ENCODE measurements at places on chromosomes 1 and 21. TPM values are rescaled to one million over a fixed set of nuclear protein-coding genes. Genes with fewer than 3 reads are reported as not detected.

The MCOLN2 gene
- total RNA-seq: 1.8 TPM

The HSPB7 gene
- total RNA-seq: 430 TPM

The GLIS1 gene
- not detected for total RNA-seq

GRCh38 chr1:152904688-152905440 is 3.5 kb upstream of the IVL start:
- DNase-seq: no peak

- no peak for DNase-seq
Measured at GRCh38 chr1:243946946-243947345, 96.9 kb upstream of the AKT3 start.

DNA sequence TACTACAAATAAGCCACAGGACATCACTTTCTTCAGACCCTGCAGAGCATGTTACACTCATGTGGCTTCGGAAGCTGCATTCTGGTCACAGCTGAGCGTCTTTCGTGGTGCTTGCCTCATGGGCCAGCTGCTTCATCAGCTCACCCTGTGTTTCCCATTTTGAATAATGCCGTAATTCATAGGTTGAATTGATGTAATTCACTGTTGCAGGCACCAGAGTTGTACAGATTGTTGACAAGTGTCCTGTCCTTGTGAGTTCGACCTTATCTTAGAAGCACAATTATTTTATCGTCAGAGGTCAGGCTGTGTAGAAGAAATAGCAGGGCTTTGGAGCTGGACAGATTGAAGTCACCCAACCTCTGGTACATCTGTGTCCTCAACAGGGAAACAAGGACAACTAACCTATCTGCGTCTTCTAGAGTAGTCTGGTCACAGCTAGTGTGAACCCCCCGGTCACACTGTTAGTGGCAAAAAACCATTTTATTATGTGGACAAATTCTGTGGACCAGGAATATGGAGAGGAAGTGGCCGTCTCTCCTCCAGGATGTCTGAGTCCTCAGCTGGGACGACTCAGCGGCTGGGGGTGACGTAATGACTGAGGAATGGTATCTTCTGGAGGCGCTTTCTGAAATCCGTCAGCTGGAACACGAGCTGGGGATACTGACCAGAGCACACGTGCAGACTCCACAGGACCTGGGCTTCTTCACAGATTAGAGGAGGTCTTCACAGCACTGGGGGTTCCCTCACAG is 17.8 kb downstream of the PKNOX1 start:
- no peak for DNase-seq

- no peak for DNase-seq
Measured at GRCh38 chr1:30571380-30571779, 152.0 kb downstream of the MATN1 start.

DNA sequence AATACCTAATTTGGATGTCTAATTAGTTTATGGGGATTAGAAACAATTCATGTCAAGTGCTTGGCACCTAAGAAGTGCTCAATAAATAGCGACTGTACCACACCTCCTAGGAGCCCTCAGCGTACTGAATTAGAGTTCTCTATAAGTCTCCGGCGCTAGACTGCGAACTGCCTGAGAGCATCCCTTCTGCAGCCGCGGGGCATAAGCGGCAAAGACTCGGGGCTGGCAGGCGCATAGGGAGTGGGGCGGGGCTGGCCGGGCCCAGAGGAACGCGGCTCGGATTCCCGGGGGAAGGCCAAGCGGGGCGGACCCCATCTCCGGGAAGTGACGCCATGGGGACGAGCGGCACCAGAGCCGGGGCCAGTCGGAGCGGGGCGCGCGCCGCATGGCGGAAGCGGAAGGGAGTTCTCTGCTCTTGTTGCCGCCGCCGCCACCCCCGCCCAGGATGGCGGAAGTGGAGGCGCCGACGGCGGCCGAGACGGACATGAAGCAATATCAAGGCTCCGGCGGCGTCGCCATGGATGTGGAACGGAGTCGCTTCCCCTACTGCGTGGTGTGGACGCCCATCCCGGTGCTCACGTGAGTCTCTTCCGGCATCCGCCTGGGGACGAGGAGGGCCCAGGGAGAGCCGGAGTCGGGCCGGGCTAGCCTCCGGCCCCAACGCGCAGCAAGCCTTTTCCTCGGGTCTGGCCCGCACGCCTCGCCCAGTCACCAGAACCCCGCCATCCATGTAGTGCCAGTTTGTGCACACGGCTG is at the start of gene TMEM222:
TMEM222 (plus strand) TSS at position 351 of the 756 bp plus-strand sequence; CDS start at position 386, 35 bp downstream.
- peak; percentile 90 for DNase-seq

- DNase-seq: no peak
Measured at GRCh38 chr1:192974701-192975100, 84.5 kb downstream of the UCHL5 start.

- no peak for DNase-seq
Measured at GRCh38 chr1:180915426-180915965, 2.8 kb downstream of the KIAA1614 start.

- no peak for DNase-seq
Measured at GRCh38 chr1:242691610-242691945, 167.1 kb upstream of the PLD5 start.

GRCh38 chr1:32247452-32247851 is 430 bp downstream of the FAM167B start:
- no peak for DNase-seq

DNA sequence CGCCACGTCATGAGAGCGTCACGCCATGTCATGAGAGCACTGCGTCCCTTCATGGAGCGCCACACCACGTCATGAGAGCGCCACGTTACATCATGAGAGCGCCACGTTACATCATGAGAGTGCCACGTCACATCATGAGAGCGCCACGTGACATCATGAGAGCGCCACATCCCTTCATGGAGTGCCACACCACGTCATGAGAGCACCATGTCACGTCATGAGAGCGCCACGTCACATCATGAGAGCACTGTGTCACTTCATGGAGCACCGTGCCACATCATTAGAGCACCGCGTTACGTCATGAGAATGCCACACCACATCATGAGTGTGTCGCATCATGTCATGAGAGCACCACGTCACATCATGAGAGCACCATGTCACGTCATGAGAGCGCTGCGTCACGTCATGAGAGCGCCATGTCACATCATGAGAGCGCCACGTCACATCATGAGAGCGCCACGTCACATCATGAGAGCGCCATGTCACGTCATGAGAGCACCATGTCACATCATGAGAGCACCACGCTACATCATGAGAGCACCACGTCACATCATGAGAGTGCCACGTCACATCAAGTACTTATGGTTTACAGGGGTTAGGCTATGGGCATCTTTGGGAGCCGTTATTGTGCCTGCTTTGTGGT is 9.8 kb upstream of the NLRP3 start:
- no peak for DNase-seq

DNA sequence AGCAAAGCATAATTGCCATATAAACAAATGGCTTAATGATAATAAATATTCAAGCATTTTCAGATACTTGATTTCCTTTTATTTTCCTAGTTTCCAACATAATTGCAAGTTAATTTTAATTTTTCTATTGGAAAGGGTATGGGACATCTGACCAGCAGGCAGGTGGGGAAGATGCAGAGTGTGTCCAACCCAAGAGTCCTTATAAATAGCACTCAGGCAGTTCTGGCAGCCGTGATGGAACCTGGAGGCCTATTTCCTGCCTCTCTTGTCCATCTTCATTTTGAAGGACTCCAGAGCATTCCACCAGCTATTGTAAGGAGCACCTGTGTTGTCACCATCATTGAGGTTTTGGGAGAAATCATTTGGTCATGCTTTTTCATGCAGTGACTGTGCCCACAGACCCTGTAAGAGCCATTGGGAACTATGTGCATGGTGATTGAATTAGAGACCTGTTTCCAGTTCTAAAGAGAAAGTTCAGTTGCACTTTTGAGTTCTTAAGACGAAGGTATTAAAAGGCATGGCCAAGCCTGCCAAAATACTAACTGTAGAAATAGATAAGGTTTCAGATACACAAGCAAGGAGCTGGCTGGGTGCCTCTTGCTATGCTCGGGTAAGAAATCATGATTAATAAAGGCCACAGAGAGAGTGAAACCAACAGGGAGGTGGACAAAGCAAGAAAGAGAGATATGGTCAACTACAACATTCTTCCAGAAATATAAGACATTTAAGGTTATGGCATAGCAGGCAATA is 92.3 kb downstream of the SPATA46 start:
- no peak for DNase-seq

GRCh38 chr1:159867664-159868026 is 5.2 kb upstream of the VSIG8 start:
- DNase-seq: no peak

GRCh38 chr1:11707621-11708276 is 16.2 kb downstream of the DRAXIN start:
- DNase-seq: no peak

DNA sequence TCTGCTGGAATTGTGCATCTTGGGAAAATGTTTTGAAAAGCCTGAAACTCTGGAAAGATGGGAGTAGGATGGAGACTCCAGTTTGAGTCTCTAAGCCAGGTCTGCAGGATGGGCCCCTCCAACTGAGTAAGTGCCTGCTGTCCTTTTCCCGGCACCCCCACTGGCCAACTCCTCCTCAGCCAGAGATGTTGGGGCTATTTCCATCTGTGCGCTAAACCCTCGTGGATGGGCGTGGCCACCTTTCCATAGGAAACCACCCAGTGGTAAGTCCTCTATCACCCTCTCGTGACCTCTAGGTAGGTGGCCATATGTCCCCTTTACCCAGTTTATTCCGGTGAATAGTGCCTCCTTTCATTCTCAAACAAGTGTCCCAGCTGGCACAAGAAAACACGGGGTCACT is 250.9 kb downstream of the TOMM20 start:
- no peak for DNase-seq

DNA sequence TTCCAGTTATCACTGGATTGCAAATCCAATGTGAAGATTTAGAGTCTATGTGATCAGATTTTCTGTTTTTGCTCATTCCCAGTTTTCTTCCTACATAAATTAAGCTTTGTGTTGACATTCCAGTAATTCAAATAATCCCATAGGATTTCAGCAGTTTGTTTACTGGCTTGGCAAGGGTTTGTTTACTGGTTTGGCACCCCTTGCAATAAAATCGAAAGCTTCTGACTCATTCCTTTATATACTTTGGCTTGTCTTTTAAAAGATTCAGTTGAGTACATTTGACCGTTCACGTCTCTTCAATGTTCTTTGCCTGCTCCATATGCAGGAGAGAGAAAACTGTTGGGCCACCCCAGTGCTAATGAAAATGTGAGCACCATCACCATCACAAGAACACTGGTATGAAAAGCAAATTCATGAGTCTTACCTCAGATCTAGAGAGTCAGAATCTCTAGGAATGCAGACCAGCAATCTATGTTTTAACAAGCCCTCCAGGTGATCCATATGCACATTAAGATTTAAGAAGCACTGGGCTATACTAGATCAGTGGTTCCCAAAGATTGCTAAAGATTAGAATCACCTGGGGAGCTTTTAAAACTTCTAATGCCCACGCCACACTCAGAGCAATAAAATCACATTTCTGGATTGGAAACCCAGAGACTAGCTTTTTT is 32.8 kb downstream of the ZC3H11B start:
- DNase-seq: no peak

GRCh38 chr1:31703431-31704270 is at the start of gene COL16A1:
TSS of gene COL16A1 (minus strand) at chr1:31704017. CDS start at chr1:31702193, 1,824 bp downstream.
- DNase-seq: peak; percentile 24

DNA sequence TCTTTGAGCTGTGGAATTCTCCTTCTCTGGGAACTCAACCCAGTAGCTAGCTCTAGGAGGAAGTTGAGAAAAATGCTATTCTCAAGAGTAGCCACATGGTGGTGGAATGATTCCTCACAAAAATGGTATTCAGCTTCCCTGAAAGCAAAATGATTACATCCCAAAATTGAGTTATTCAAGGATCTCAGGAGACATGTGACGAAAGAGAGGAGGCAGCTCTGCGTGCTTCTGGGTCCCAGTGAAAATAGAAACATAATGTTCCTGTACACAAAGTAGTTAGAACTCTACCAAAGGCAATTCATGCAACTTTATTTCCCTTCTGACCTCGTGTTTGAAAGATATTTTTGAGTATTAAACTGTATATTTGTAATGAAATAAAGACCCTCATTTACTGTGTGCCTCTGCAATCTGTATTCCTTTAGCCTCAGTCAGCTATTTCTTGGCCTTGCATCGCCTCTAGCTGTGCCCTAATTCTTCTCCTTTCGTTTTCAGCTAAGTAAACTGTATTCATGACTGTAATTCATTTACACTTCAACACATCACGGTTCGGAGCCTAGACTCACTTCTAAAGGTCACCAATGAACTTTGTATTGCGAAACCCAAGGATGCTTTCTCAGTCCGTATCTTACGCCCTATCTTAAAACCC is 167.3 kb downstream of the FASLG start:
- DNase-seq: no peak

DNA sequence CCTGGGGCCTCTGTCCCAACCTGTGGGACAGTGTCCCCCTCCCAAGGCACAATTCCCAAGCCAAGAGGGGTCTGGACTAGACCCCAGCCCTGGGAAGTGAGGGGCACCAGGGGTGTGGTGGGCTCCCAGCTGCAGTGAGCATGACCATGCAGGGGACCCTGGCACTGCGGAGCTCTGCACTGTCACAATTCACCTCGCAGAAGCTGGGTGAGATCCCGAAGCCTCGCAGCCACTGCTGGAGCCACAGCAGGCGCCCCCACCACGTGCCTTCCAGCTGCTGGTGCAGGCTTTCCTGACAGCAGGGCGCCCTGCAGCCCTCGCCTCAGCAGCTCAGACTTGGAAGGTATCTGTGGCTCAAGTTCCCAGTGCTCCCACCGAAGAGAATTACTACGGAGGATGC is 10.0 kb upstream of the SRARP start:
- no peak for DNase-seq

DNA sequence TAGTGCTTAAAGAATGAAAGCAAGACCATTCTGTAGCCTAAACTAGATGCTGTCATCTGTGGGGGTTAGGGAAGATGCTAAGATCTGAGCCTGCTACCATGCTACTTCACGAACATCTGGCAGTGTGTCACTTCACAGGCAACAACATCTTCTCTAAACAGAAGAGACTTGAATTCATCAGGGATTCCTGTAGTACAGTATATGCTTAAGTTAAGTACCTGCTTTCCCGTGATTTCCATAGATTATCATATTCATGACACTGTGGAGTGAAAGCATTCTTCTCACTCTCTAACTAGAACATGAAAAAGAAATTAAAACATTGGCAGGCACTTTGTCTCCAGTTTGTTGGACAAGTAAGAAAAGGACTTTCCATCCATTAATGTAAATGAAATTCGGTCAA is 390.9 kb downstream of the PTBP2 start:
- DNase-seq: no peak

DNA sequence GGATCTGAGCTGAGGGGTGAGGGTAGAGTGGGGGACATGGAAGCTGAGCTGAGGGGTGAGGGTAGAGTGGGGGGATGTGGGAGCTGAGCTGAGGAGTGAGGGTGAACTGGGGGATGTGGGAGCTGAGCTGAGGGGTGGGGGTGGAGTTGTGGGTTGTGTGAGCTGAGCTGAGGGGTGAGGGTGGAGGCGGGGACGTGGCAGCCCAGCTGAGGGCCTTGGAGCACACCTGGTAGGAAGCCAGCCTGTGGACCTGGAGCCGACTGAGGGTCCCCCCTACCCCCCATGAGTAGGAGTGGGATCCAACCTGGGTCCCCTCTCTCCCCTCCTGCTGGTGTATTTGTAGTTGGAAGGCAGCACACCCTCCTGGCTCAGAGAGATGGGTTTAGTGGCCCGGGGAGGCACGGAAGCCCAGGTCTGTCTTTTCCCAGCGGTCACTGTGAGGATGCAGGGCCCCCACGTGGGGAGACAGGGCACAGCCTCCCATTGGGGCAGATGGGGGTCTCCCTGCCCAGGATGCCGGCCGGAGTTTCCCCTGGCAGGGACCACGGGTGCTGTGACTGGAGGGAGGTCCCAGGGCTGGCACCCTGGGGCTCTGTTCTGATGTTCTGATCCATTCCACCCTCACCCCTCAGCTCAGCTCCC is 13.2 kb upstream of the NPHP4 start:
- DNase-seq: no peak

- no peak for DNase-seq
Measured at GRCh38 chr21:30713766-30714165, 4.8 kb downstream of the KRTAP21-3 start.

- no peak for DNase-seq
Measured at GRCh38 chr21:46555225-46555617, 49.7 kb downstream of the S100B start.

All from thoracic aorta (tissue), 2 donors.